ENCODE measurements at places on chromosomes 3 and 15. TPM values are rescaled to one million over a fixed set of nuclear protein-coding genes. Genes with fewer than 3 reads are reported as not detected.

Gene ADAMTS7
- 1.1 TPM for total RNA-seq

Gene LMCD1
- 14.5 TPM for total RNA-seq

Gene UTS2B
- not detected for total RNA-seq

DNA sequence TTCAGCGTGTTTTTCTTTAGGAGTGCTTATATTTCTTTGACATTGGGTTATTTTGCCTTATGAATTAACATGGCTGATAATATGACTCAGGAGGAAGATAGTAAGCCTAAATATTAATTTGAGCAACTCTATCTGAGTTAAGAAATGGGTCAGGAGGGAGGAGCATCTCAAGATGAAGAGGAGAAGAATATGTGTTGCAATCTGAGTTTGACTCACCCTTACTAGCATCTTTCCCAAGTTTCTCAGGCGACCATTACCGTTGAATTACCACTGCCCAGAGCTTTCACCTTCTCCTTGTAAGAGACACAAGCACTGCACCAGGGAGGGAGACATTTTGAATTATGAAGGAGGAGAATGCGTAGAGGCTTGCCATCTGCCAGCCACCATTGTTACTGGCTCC, 138.3 kb upstream of the MYRIP start:
- no peak for DNase-seq

DNA sequence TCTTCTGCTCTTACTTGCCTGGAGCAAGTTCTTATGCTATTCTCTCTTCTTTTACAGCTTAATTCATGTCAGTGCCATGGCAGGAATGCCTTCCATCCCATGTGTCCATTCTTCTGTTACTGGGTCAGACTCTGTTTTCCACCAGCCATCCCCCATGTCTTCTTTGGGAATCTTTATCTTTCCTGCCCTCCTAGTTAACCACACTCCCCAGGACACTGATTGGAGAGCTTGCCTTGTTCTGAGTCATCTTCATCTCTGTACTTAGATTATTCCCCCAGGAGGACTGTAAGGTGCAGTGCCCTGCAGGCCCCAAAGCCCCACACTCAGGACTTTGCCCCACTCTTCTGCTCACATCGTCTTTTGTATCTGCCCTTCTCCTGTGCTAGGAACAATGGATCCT, 3.6 kb downstream of the ABHD17C start:
- DNase-seq, result peak; percentile 19

GRCh38 chr3:12984023-12984823, 89.0 kb downstream of the IQSEC1 start:
- peak; percentile 45 for DNase-seq

DNA sequence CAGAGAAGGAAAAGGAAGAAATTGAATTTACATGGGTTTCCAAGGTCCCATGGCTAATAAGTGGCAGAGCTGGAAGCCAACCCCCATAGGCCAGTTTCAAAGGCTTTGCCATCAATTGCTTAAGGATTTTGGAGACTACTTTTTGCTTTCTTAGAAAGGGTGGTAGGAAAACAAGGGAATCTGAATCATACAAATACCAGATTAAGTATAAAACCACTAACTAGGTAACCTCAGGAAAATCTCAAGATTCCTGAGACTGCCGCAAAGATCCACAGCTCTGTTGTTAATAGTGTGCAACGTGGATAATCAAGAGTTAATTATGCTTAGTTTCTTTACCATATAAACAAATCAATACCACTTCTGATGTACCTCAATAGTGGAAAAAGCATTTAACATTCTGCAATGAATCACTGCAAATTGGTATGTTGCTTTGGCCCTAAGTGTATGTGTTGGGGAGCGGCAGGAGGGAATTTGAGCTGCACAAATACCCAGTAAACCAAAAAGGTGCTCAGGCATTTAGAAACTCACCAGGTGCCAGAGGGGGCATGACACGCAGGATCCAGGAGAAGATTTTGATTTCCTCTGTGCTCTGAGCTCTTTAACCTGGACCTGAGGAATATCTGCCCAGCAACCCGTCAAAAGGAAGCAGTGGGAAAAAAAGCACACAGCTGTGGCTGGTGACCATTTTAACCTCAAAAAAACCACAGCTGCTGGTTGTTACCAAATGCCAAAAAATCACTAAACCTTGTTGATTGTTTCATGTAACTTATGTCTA, 22.0 kb downstream of the AADAC start:
- peak; percentile 35 for DNase-seq

DNA sequence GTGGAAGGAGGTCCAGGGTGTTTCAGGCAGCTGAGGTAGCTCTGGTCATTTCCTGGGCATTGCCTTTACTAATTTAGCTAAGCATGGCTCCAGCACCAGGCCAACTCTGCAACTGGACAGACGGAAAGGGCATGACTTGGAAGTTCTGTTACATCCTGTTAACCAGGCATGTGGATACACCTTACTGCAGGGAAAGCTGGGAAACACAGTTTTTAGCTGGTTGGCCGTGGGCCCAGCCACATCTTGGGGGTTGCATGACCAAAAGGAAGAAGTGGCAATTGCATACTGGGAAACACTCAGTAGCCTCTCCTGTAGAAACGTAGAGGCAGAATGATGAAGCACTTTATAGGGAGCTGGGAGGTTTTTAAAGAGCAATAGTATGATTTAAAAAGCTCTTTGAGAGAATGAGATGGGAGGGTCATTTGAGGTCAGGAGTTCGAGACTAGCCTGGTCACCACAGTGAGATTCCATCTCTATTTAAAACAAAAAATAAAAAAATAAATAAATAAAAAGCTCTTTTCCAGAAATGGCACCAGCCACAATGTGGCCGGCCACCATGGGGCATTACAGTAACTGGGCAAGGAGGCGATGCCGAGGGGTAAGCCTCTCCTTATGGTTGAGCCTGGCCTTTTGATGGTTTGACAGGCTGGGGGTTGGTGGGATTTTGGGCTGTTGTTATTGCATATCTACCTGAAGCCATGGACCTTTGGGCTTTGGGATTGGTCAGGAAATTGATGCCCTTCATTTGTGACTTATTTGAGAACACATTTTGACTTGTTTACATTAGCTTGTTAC, 28.6 kb downstream of the TRAK1 start:
- DNase-seq, result no peak

- DNase-seq, result no peak
These were observed 107.7 kb downstream of the MYO5A start for GRCh38 chr15:52421029-52421428.
